ENCODE measurements at places on chromosomes 4 and X.

GRCh38 chrX:52983321-52984000 is 25.1 kb upstream of the FAM156A start:
- DNase-seq = no peak

DNA sequence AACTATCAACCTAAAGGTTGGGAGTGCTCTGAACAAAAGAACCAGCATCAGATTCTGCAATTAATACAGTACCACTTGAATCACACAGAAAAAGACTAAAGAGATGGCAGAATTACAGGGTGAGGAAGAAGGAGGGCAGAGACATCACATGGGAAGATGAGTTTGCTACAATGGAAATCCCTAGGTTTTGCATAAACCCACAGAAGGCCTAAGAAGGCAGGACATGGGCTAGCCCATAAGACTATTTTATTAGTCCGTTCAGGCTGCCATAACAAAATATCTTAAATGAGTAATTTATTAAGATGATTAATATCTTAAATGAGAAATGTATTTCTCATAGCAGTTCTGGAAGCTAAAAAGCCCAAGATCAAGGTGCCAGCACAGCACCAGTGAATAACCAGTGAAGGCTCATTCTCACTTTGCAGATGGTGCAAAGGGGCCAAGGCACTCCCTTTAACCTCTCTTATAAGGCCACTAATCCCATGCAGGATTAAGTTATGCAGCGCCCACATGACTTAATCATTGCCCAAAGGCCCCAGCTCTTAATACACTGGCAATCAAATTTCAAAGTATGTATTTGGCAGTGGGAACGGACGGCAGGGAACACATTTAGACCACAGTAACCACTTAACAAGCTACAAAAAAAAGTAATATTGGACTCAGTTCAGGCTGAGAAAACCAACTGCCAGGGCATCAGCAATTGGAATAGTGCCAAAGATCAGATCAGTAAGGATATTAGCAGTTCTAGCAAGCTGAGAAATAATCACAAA is 47.6 kb upstream of the NEUROG2 start:
- no peak for DNase-seq

GRCh38 chrX:72260448-72260847 is 16.6 kb downstream of the RPS4X start:
- no peak for DNase-seq

DNA sequence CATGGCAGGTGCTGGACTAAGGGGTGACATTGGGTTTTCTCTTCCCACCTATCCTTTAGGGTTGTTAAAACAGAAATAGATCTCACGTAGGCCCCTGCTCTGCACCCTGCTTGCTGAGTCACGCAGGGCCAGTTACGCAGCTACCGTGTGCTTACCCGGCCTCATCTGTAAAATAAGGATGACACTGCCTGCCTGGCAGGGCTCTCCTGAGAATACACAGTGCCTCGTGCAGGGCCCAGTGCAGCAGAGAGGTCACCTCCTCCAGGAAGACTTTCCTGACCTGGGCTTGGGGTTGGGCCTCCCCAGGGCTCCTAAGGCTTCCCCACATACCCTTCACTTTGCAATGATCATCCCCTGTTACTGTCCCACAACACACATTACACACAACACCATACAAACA is 33.6 kb upstream of the JAKMIP1 start:
- no peak for DNase-seq

DNA sequence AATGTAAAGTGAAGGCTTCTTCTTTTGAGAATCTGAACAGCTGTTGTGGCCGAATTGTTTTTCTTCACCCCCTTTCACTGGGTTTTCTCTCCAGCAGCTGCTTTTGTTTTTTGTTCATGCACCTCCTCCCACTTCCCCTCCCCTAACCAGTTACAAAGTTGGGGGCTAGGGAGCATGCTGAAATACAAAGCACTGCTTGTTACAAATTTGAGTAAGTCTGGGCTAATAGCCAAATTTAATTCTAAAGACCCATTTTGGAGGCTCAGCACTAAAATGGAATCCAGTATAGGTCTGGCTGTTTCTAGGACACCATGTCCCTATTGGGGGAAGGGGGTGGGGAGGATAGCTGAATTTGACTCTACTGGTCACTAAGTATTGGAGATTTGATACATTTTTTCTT is 89.2 kb upstream of the GPM6B start:
- no peak for DNase-seq

- DNase-seq = no peak
These were observed 199.0 kb upstream of the LNX1 start for GRCh38 chr4:53790286-53790685.

DNA sequence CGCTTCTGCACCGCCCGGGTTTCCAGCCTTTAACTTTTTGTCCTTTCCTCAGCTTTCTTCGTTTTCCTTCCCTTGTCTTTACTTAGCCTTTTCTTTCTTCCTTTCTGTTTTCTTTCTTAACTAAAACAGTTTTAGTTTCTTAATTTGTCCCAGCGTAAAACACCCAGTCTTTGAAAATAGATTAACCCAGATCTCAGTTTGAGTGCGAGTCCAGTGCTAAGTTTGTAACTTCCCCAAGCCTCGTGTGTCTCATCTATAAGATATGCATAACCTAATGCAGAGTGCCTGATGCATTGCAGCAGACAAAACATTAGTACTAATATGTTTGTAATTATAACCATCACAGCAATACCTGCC is 460 bp upstream of the GEMIN8 start:
- DNase-seq = no peak

DNA sequence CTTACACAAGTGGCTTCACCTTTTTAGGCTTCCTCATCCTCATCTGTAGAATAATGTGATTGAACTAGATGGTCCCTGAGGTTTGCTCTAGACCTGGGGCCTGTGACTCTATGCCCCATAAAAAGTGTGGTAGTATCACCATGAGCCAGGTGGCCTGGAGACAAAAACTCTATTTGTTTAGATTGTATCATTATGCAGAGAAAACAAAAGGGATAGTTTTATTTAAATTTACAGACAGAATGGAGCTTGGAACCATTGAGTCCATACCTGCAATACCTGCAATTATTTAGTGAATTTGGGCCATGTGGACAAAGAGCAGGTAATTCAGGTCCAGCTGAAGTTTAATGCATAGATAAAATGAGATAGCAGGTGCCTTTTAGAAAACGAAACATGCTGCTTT is 139.5 kb upstream of the RPL34 start:
- DNase-seq = no peak

DNA sequence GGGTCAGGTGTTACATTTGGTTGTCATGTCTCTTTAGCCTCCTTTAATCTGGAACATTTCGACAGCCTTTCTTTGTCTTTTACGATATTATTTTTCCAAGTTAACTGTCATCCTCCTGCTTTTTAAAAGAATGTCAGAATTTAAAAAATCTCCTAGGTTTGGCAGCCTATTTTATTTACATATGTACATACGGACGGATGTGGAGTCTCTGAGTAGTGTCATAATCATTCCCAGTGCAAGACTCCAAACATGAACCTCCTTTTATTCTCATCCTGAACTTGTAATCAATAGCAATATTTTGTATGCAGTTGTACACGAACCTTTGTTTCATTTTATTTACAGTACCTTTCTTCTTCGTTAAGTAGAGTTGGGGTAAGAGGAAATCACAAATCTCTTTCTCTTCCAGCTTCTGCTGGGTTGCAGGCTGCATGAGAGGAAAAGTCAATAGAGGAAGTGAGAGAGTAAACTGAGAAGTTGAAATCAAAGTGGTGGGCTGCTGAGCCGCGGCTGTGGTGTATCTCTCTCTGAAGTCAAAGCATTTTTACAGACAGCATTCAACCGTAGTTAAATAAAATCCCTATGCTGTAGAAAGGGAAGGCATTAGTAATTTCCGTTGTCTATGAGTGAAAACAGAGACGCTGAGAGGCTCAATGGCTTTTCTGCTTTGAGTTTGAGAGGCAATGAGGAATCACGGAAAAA is 53.9 kb upstream of the RPS6KA3 start:
- no peak for DNase-seq

- no peak for DNase-seq
These were observed 81.9 kb downstream of the FAM114A1 start for GRCh38 chr4:38949411-38950051.

- DNase-seq = no peak
These were observed 134.2 kb downstream of the GALNTL6 start for GRCh38 chr4:171947400-171947799.

DNA sequence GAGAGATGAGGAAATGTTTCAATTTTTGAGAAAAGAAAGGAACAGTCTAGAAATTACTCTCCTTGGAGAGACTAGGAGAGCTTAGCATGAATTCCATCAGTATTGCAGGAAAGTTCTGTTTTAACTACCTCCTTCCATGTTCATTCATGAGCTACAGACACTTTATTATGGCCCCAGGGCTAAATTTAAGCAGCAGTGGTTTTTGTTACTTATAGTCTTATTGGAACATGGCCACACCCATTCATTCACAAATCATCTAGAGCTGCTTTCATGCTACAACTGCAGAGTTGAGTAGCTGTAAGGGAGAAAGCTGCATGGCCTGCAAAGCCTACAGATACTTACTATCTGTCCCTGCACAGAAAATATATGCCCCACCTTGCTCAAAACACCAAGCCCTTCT is 81.7 kb downstream of the SHISA3 start:
- DNase-seq = no peak

- DNase-seq = no peak
These were observed 115.2 kb downstream of the FAM53A start for GRCh38 chr4:1568855-1569460.

- no peak for DNase-seq
These were observed 146.3 kb upstream of the CHRDL1 start for GRCh38 chrX:110941906-110942305.
